ENCODE measurements at places on chromosomes 6 and 20.

- peak; percentile 84 for DNase-seq
Measured at GRCh38 chr6:30490026-30490876, 942 bp downstream of the HLA-E start.

DNA sequence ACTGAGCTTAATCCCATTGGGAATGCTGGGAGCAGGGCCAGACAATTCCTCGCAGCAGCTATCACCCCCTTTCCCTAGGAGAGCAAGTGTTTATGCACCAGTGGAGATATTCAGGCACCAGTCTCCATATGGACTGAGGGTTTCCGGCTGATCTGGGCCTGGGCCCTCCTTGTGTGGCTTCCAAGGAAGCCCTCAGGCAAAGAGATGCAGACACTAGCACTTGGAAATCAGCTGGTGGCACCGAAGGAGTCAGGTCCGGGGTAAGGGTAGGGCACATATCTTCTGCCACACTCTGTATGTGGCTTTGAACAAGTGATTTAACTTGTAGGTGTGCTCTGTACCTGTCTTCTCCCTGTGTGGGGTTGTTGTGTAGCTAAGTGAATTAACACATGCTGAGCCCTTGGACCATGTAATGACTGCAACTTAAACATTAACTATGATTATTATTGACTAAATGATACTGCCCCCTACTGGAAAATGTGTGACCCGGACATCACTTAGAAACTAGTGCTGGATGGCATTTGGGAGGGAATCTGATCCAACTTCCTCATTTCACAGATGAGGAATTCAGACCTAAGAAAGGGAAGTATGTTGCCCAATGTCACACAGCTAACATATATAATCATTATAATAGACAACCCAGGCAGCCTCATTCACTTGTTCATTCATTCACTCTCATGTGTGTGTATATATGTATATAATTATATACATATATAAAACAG is 19.3 kb upstream of the WFDC2 start:
- DNase-seq: peak; percentile 79

- DNase-seq: no peak
Measured at GRCh38 chr6:133705066-133705465, 183.8 kb upstream of the TCF21 start.

DNA sequence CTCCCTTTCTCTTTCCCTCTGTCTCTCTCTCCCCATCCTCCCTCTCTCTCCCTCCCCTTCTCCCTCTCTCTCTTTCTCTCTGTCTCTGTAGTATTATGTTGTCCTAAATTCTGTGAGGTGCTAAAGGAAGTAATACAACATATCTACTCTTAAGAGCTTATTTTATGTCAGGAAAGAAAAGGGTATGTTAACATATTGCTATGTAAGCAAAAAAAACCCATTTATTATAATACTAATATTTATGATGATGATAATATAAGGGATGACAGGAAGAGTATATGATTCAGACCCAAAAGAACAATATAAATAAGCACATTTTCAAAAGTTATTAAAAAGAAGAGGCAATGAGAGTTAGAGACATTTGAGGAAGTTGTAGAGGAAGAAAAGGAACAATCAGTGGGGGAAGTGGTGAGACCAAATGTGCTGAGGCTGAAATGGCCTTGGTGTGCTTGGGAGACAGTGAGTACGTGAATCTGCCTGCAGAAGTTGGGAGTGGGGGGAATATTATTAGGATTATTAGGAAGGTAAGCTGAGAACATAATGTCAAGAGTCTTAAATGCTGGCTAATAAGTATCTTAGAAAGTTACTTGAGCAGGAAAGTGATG is 303.6 kb upstream of the FERMT1 start:
- DNase-seq: no peak

DNA sequence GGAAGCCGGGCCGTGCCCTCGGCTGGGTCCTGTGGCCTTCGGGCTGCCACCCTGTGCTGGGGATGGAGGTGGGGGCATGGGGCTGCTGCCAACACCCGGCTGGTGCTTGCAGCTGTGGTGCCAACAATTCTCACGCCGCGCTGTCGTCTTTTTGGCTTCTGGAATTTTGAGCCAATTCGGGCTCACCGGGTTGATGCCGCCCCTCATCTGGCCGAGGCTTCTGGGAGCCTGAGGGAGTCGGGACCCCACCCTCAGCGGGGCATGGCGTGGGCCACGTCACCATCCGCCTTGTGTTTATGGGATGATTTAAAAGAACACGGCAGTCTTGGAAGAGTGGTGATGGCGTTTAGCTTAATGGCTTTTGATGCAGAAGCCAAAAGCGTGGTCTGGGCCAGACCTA is 8.7 kb upstream of the NPBWR2 start:
- no peak for DNase-seq

- no peak for DNase-seq
Measured at GRCh38 chr20:47521059-47521808, 19.5 kb downstream of the NCOA3 start.

DNA sequence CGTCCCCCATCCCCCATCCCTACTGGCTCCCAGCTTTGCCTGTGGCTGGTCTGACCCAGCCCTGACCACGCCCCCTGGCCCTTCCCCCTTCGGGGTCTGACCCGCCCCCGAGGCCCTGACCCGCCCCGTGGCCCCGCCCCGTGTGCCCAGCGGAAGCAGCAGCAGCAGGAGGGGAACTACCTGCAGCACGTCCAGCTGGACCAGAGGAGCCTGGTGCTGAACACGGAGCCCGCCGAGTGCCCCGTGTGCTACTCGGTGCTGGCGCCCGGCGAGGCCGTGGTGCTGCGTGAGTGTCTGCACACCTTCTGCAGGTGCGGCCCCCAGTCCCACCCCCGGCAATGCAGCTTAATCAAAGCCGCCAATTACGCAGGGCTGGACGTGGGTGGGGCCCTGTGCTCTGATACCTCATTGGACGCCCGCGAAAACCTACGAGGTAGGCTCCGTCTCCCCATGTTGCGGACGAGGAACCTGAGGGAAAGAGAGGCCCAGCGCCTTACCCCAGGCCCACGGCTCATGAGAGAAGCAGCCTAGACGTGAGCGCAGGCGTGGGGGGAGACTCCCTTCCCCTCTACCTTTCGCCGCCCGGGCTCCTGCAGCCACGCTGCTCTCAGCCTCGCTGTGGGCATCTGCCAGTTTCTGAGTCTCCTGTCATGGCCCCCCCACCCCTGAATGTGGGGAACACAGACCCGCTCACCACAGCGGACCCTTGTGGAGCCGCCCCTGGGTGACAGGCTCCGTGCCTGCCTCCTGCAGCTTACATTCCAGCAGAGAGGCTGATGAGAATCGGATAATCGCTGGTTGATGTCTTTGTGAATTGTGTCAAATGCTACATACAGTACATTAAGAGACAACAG is 12.8 kb downstream of the RBCK1 start:
- peak; percentile 66 for DNase-seq

- no peak for DNase-seq
Measured at GRCh38 chr6:34104628-34105027, 41.3 kb downstream of the GRM4 start.

DNA sequence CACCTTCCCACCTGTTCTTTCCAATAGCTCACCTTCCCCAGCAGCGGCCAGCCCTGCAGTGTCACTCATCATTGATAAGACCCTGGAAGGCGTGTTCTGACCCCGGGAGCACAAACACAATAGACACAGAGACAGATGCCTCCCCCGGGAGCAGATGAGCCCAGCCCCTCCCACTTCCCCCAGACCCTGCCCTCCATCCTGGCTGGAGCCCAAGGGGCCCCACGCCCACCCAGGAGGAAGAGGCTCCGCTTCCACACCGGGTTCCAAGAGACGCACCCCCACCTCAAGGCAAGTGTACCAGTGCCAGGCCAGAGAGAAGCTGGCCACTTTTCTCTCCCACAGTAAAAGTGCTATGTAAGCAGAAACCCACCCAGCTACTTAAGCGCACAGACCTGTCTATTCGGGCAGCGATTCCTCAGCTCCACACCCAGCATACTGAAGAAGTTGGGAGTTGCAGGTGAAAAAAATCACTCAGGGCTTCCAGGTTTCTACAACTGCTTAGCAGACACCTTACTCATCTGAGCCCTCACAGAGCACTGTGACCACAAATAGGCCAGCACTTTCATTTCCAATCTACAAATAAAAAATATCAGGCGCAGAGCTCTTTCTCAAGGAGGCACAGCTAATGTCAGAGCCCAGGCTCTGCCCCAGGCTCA is 93.4 kb upstream of the NXT1 start:
- no peak for DNase-seq

DNA sequence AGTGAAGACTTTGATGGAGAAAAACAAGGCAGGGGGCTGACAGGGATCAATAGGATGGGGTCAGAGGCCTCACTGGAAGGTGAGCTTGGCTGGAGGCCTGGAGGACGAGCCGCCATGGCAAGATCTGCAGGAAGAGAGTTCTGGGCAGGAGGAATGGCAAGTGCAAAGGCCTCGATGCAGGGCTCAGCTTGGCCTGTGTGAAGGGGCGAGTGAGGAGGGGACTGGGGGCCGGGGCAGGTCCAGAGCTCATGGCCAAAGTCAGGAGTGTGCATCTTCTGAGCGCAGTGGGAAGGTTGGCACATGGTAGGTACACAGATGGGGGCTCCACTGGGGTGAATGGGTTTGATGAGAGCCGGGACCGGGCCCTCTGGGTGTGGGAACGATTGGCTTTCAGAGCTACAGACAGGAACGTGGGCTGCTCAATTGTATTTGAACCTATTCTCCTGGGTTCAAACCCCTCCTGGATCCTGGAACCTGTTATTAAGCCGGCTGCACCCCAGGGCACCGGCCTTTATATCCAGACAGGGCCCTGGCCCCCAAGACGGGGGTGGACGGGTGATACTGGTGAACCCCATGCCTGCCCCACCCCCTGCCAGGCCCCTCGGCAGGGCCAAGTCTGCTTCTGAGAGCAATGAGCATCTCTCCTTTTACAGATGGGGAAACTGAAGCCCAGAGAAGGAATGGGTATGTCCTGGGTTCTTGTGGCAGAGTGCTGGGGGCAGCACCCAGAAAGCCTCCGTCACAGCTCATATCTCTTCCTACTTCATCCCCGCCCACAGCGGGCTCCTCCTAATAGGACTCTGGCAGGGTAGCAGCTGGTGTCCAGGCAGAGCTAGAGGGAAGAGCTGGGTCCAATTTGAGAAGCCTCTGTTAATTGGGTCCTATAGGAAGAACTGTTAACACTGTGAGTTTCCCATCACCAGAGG is 106.1 kb downstream of the CEBPB start:
- no peak for DNase-seq

DNA sequence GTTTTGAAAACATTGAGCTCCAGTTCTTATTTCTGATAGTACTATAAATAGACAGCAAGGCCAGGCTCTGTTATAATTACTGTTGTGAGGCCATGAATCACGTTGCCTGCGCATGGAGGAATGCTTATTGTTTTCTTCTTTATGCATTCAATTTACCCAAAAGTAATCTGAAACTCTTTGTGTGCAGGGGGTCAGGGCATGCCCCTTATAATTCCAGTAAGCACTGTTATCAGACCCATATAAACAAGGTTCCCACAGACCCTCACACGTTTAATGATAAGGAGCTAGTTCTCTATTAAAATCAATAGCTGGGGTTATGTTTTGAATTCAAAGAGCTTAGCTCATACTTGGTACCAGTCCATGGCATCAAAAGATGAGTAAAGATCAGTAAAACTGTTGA is 174.8 kb upstream of the ARG1 start:
- DNase-seq: no peak

DNA sequence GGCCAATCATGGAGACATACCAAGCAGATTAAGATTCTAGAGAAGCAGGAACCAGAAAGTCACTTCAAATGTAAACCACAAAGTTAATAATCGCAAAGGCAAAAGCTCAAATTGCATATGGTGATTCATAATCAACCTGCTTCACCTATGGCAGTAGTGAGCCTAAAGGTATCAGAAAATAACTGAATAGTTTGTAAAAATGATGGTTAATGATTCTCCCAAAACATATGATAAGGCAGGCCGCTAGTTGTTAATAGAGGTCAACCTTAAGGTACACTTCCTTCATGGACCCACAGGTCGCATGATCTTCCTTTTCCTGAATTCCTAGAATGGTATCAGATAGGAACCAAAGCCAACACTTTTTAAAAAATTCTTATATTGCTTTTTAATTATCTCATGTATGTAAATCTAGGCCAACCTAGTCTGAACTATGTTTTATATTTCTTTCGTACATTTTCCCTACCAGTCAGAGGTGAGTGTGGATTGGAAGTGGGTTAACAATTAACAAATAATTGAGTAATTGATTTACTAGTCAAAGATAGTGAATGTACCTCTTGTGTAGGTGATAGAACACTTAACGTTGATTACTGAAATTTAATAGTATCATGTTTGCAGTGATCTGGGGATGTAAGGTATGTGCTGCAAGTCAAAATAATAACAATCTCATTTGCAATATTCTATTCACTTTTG is 16.4 kb downstream of the TAAR2 start:
- DNase-seq: no peak

DNA sequence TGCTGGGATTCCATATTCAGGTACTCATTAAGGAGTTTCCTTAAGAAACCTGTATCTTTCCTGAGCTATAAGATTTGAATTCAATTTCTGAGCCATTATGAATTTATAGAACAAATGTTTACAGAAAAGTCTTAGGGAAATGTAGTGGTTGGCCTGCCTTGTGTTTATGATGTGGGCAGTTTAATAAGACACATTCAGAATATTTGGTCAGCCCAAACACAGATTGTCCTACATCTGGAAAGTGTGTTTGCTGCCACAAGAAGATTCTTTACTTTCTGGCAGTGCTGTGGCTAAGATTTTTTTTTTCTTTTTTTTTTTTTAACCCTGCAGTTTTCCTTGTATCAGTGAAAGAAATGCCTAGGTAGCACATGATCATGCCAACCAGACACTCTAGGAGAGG is 15.2 kb downstream of the TBX18 start:
- DNase-seq: no peak

DNA sequence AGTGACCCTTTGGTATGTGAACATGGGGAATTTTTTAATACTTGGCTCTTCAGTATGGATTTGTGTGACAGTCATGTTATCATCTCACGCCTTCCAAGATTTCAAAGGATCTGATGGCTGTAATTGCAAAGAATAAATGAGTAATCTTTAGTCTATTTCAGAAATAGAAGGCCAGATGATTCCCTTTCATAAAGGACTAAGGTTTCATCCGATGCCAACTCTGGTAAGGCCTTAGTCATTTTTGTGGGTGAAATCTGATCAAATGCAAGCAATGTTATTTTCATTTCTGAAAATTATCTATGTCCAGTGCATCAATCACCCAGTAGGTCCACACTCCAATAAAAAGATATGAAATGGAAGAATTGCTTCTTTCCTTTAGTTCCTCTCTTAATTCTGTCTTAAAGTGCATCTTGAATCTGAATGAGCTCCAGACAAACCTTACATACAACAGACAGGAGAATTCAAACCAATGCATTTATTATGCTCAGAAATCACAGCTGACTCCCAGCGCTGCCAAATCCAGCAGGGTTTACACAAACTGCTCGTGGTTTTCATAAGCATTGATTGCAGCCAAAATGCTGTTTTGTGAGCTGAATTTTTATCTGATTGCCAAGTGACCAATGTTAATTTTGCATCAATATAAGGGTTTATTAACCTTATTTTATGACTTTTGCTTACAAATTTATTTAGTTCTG is 565.2 kb upstream of the MARCKS start:
- DNase-seq: no peak

- DNase-seq: no peak
Measured at GRCh38 chr6:91720324-91720723, 1133.5 kb upstream of the MAP3K7 start.

GRCh38 chr20:962223-962622 is 39.9 kb downstream of the RSPO4 start:
- DNase-seq: no peak

GRCh38 chr20:1867495-1868260 is 27.5 kb upstream of the SIRPA start:
- DNase-seq: no peak

- no peak for DNase-seq
Measured at GRCh38 chr6:19928461-19928860, 91.3 kb downstream of the ID4 start.

Data from OCI-LY7 (cell line).